Effector memory CD8-positive, alpha-beta T cell (primary cell): ENCODE measurements at places on chromosomes 12 and 14.

- H3K27ac ChIP-seq = no peak overlapping the region
- DNase-seq = no peak
- H3K4me1 ChIP-seq = no peaks in the 10 kb centered on the region
- no peaks in the 10 kb centered on the region for H3K36me3 ChIP-seq
Measured at GRCh38 chr14:92383805-92384204, 60.8 kb downstream of the SLC24A4 start.

GRCh38 chr14:104437703-104438102, 141.9 kb upstream of the C14orf180 start:
- H3K36me3 ChIP-seq = no peaks in the 10 kb centered on the region
- no peak for DNase-seq
- H3K27me3 ChIP-seq = peaks cover 29% of the 10 kb centered on the region
- no peak overlapping the region for H3K4me3 ChIP-seq
- H3K27ac ChIP-seq = no peak overlapping the region

- no peak overlapping the region for H3K27ac ChIP-seq
- H3K4me1 ChIP-seq = peaks cover 33% of the 10 kb centered on the region
- H3K4me3 ChIP-seq = peak overlapping the region; percentile 81
- H3K27me3 ChIP-seq = peaks cover 31% of the 10 kb centered on the region
Measured at GRCh38 chr12:4806439-4807115, 86.4 kb downstream of the GALNT8 start.

DNA sequence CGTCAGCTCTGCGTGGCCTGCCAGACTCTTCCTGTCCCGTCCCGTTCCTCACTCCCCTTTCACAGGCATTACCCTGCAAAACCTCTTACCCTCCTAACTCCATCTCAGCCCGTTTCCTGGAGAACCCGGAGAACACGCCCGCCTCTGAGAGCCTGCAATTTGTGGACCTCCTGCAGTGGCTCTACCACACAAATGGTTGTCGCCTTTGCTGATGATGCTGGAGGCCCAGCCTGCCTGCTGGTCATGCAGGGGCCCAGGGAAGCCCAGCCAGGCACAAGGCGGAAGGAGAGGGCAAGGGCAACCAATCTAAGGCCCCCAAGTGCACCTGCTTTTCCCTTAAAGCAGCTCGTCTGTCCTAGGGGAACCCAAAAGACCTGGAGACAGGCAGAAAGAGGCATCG, 22.5 kb downstream of the RFLNA start:
- H3K36me3 ChIP-seq = no peaks in the 10 kb centered on the region
- peaks cover 6% of the 10 kb centered on the region for H3K4me1 ChIP-seq
- no peak overlapping the region for H3K27ac ChIP-seq
- H3K4me3 ChIP-seq = no peak overlapping the region
- DNase-seq = no peak

DNA sequence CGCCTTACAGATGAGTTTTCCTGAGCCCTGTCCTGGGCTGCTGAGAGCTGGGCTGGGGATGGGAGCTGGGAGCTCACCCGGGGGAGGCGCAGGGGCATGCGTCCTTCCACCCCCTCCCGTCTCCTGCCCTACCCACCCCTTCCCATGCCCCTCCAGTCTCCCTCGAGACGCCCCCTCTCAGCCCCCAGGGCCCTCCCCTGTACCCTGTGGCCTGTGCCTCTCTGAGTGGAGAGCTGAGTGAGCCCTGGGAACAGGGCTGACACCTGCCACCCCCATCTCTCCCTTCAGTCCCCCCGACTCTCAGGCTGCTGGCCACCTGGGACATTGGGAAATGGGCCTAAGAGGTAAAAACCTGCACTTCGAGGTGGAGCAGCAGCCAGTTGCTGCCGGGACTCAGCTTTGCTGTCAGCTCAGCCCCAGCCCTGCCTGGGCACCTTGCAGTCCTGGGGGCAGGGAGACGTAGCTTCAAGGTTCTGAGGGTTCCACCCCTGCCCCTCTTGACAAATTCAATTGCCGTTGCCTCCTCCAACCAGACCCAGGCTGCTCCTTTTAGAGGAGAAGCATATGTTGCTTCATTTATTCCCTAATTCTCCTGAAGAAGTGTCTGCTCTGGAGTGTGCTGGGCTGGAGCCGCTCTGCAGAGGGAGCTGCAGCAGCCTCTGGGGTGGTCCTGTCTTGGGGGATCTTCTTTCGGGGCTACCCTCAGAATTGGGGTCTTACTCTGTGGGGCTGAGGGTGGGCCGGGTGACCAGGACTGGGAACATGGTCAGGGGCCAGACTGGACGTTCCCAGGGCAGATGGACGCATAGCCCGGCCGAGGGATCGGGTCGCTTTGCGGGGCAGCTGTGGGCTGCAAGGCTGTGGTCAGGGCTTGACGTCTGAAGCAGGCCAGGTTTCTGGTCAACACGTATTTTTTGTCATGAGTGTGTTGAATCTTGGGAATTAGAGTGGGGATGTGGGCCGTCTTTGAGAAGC, 141.4 kb downstream of the ADGRD1 start:
- no peaks in the 10 kb centered on the region for H3K36me3 ChIP-seq
- H3K4me1 ChIP-seq = peaks cover 9% of the 10 kb centered on the region
- H3K27ac ChIP-seq = no peak overlapping the region
- peaks cover 10% of the 10 kb centered on the region for H3K27me3 ChIP-seq
- H3K4me3 ChIP-seq = no peak overlapping the region
- DNase-seq = no peak

- peaks cover 45% of the 10 kb centered on the region for H3K27me3 ChIP-seq
- H3K4me1 ChIP-seq = peaks cover 6% of the 10 kb centered on the region
- no peak overlapping the region for H3K4me3 ChIP-seq
- no peak overlapping the region for H3K27ac ChIP-seq
- DNase-seq = no peak
Measured at GRCh38 chr14:101115652-101116051, 212.1 kb upstream of the RTL1 start.

GRCh38 chr12:111303531-111303930, 65.4 kb downstream of the PHETA1 start:
- H3K4me1 ChIP-seq = no peaks in the 10 kb centered on the region
- no peak overlapping the region for H3K4me3 ChIP-seq
- no peak for DNase-seq
- no peak overlapping the region for H3K27ac ChIP-seq
- H3K27me3 ChIP-seq = peaks cover 10% of the 10 kb centered on the region

DNA sequence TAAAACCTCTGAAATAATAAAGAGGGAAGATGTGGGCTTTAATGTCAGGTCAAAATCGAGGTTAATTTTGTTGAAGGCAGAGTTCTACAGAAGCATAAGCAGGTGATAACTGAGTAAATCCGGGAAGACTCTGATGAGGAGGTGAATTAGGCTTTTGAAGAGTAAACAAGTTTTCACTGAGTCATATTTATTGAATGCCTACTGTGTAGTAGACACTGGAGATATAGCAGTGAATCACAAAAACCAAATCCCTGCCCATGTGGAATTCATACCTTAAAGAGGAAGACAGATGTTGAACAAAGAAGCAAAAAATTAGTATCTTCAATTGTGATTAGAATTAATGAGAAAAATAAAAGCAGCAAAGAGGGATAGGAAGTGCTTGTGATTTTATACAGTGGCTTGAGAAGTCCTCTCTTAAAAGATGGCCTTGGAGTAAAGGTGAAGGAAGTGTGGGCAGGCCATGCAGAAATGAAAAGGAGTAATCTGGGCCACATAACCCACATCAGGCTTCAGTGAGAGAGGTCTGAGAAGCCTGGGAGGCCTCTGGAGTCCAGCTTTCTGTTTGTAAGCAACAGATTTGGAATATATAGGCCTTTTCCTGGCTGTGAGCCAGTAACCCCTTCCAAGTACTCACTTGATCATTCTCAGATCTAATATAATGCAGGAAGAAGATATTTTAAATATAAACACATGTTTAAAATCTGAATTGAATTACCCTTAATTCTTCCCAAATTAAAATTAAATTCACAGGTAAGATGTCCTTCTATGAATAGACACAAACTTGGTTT, 46.7 kb downstream of the BHLHE41 start:
- no peaks in the 10 kb centered on the region for H3K36me3 ChIP-seq
- no peak overlapping the region for H3K4me3 ChIP-seq
- DNase-seq = no peak
- H3K4me1 ChIP-seq = no peaks in the 10 kb centered on the region
- H3K27me3 ChIP-seq = peaks cover 18% of the 10 kb centered on the region

- H3K4me3 ChIP-seq = no peak overlapping the region
- no peak for DNase-seq
- H3K36me3 ChIP-seq = no peaks in the 10 kb centered on the region
Measured at GRCh38 chr14:105577314-105577861, 51.0 kb downstream of the TMEM121 start.

GRCh38 chr14:71720978-71721624, 211.1 kb upstream of the RGS6 start:
- DNase-seq = no peak
- H3K4me1 ChIP-seq = peaks cover 8% of the 10 kb centered on the region
- no peaks in the 10 kb centered on the region for H3K27me3 ChIP-seq
- no peak overlapping the region for H3K4me3 ChIP-seq
- peaks cover 29% of the 10 kb centered on the region for H3K36me3 ChIP-seq
- H3K27ac ChIP-seq = peak overlapping the region; percentile 70

DNA sequence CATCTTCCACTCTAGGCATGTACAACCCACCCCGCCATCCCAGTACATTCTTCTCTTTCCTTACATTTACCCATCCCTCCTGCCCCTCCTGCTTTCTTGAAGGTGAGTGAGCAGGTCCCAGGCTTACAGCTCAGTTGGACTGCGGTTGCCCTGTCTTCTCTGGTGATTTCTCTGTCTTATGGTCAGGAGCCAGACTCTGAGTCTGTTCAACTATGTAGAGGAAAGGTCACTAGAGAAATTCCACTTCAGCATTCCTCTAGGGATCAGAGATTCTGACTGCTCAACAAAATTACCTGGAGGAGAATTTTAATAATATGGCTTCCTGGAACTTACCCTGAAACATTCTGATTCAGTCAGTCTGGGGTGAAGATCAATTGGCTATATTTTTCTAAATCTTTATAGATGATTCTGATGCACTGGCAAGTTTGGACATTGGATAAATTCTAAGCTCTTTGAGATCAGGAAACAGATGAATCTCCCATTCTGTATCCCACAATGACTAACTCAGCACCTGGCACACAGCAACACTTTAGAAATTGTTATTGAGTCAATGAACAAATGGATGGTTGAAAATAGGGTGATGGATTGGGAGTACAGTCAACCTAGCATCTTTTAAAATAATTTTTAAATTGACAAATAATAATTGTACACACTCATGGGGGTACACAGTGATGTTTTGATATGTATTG, 128.6 kb upstream of the HIF1A start:
- no peak for DNase-seq
- H3K27ac ChIP-seq = no peak overlapping the region
- H3K36me3 ChIP-seq = peaks cover 23% of the 10 kb centered on the region
- H3K4me3 ChIP-seq = no peak overlapping the region

GRCh38 chr12:113154351-113154973, 4.9 kb downstream of the CFAP73 start:
- no peak overlapping the region for H3K27ac ChIP-seq
- H3K4me3 ChIP-seq = peak overlapping the region; percentile 83
- H3K27me3 ChIP-seq = peaks cover 21% of the 10 kb centered on the region

DNA sequence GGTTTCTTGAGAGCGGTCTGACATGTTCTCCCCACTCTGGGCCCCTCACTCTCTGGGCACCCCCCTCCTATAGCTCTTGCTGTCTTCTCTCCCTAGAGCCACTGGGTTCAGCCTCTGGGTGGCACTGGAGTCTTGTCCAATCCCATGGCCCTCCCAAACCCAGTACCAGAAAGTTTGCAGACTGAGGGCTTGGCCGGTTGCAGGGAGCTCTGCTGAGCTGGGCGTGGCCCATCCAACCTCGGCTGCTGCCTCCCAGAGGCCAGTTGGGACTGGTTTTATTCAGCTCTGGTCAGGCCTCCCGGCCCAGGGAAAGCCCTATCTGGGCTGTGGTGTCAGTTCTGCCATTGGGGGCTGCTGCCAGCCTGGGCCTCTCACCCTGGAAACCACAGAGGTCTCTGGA, 37.9 kb downstream of the ISCA2 start:
- peaks cover 3% of the 10 kb centered on the region for H3K4me1 ChIP-seq
- H3K27me3 ChIP-seq = peaks cover 29% of the 10 kb centered on the region
- DNase-seq = no peak
- H3K27ac ChIP-seq = no peak overlapping the region

GRCh38 chr12:8226355-8226754, 1.1 kb downstream of the FAM90A1 start:
- no peak overlapping the region for H3K4me3 ChIP-seq
- no peak for DNase-seq
- H3K27me3 ChIP-seq = peaks cover 26% of the 10 kb centered on the region
- H3K4me1 ChIP-seq = peaks cover 7% of the 10 kb centered on the region

GRCh38 chr14:81323093-81323492, 77.0 kb downstream of the STON2 start:
- H3K36me3 ChIP-seq = no peaks in the 10 kb centered on the region
- no peak overlapping the region for H3K4me3 ChIP-seq
- H3K27ac ChIP-seq = no peak overlapping the region

GRCh38 chr12:102685172-102685571, 204.8 kb upstream of the IGF1 start:
- H3K36me3 ChIP-seq = no peaks in the 10 kb centered on the region
- no peaks in the 10 kb centered on the region for H3K4me1 ChIP-seq
- H3K4me3 ChIP-seq = no peak overlapping the region
- DNase-seq = no peak
- H3K27ac ChIP-seq = no peak overlapping the region

- H3K4me3 ChIP-seq = no peak overlapping the region
- DNase-seq = no peak
- H3K36me3 ChIP-seq = no peaks in the 10 kb centered on the region
Measured at GRCh38 chr14:81366214-81366613, 33.9 kb downstream of the STON2 start.

- H3K36me3 ChIP-seq = no peaks in the 10 kb centered on the region
- H3K27ac ChIP-seq = no peak overlapping the region
- H3K4me3 ChIP-seq = no peak overlapping the region
- no peak for DNase-seq
- no peaks in the 10 kb centered on the region for H3K4me1 ChIP-seq
Measured at GRCh38 chr12:115666168-115666567, 611.3 kb downstream of the MED13L start.

- H3K36me3 ChIP-seq = no peaks in the 10 kb centered on the region
- H3K27ac ChIP-seq = peak overlapping the region; percentile 88
- H3K4me1 ChIP-seq = no peaks in the 10 kb centered on the region
- no peak overlapping the region for H3K4me3 ChIP-seq
Measured at GRCh38 chr12:106226884-106227640, 20.8 kb downstream of the CKAP4 start.

DNA sequence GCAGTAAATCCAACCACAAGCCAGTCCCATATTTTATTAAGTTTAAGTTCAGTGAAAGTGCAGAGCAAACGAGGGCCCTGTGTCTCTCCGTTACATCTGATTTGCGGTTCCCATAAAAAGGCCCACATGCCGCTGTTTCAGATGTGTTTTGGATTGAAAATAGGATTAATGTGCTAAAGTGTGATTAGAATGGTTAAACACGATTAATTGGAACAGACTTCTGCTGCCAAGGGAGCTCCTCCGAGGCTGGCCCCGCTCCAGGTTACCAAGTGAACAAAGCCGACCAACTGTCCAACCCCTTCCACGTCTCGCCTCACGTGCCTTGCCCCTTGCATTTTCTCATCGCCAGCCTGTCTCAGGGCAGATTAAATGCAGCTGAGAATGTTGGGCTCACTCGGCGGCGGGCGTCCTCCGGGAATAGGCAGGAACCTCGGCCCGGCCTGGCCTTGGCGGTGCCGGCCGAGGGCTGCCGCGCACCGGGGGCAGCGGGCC, 166.5 kb upstream of the GSC start:
- H3K36me3 ChIP-seq = no peaks in the 10 kb centered on the region
- no peak overlapping the region for H3K4me3 ChIP-seq
- H3K27me3 ChIP-seq = no peaks in the 10 kb centered on the region
- H3K4me1 ChIP-seq = peaks cover under 1% of the 10 kb centered on the region
- DNase-seq = no peak
